Activated B cell treated with CpG ODN at 0.5 μM for 24 hours (primary cell): ENCODE measurements at places on chromosomes 5 and 9.

- no peak for DNase-seq
These were observed 15.7 kb upstream of the MSMP start for GRCh38 chr9:35769763-35770162.

- no peak for DNase-seq
These were observed 219.7 kb downstream of the EBF1 start for GRCh38 chr5:158879993-158880392.

GRCh38 chr9:72930828-72931227 lies 22.0 kb downstream of the ALDH1A1 start:
- no peak for DNase-seq

DNA sequence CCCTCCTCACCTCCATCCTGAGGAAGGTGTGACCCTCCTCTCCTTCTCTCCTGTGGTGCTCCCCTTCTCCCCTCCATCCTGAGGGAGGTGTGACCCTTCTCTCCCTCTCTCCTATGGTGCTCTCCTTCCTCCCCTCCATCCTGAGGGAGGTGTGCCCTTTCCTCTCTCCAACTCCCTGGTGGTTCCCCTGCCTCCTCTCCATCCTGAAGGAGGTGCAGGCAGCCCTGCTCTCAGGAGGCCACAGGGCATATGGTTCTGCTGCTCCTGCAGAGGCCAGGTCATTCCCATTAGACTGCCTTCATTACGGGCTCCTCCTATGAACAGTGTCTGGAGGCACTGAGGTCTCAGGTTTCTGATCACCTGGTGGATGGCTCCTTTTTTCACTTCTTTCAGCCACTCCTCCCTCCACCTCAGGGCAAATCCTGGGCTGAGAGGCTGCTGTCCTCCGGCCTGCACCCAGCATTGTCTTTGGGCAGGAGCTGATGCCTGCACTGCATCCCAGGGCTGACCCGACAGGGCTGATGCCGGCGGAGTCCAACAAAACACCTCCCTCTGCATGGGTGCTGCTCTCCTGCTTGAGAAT lies 197.1 kb downstream of the MED10 start:
- DNase-seq, result no peak

DNA sequence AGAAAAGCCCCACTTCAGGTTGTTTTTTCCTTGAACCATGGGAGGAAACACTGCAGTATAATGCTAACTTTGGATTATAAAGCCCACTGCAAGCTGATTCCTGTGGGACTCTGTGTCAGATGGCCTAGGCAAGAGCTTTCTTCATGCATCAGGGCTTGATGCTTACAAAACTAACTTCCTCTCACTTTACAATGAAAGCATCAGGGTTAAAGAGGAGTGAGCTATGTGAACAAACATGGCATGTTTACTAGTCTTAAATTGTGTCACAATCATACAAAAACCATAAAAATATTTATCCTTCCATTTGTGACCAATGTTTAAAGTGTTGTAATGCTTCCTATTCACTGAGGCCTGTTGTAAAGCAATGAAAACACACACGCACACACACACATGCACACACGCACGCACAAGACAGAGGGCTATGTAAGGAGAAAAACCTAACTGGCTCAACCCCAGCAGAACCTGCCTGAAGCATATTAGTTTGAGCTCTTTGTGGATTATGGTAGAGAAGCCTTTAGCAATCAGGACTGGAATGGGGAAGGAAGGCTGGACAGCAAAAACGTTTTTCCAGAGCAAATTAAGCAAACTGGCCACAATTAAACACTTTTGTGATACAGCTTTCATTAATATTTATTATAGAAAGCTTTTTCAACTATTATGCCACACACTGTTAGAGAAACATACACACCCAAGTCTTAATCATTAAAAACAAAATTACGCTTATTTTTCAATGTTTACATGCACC lies 122.2 kb downstream of the AUH start:
- no peak for DNase-seq

DNA sequence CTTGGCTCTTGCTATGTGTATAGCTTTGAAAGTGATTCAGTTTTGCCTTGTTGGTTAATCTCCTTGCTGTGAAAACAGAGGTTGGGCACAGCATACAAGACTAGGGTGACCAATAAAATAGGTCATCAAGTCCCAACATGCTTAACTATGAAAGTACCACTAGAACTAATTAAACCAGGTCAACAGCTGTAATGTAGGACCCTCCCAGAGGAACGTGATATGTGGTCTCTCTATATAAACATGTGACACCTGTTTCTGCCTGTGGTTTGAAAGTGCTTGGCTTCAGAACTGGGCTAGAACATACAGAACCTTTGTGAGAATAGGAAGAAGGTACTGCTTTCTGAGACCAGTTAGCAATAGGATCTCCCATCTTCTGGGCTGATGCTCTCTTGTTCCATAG lies 297.1 kb downstream of the FBXL7 start:
- DNase-seq, result no peak
